ENCODE measurements at places on chromosomes 6 and 20.

DNA sequence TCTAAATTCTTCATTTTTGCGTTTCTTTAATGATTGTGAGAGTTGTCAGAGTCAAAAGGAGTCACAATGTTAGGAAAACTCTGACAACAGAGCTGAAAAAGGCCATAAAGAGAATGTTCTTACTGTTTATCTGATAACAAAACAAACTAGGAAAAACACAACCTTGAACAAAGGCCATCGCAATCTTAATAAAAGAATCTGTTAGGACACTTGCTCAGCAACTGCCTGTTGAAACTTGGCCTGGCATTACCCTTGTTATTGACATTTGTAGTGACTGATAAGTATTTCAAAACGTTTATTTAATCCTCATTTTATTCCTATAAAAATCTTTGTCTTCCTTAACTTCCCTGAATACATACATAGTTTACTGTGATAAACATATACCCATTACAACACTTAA is 15.7 kb downstream of the GSTA1 start:
- DNase-seq: no peak

- no peak for DNase-seq
These were observed 494.6 kb downstream of the RFPL4B start for GRCh38 chr6:112841553-112842329.

DNA sequence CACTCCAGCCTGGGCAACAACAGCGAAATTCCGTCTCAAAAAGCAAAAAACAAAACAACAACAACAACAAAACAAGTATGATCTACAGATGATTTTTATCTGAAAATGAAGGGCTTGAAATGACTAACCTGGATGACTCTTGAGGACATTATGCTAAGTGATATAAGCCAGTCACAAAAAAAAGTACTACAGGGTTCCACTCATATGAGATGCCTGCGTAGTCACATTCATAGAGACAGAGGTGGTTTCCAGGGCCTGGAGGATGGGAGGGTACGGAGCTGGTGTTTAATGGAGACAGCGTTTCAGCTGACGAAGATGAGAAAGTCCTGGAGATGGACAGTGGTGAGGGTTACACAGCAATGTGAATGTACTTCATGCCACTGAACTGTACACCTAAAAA is 8.3 kb upstream of the INSM1 start:
- DNase-seq: no peak

DNA sequence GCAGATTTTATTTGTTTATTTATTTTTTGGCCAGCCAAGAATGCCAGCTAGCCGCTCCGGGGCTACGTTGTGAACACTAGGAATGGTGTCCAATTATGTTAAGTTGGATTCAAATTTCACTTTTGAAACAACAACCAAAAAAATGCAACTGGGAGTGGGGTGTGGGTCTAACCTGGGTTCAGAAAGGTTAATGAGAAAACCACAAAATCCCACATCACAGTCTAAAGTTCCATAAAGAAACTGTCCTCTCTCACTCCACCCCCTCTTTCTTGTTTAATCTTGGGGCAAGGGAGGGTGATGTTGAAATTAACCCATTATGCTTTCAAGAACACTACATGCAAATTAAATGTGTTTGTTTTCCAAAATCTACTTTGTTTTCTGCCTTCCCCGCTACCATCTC is 77.2 kb downstream of the LINC00237 start:
- DNase-seq: no peak

DNA sequence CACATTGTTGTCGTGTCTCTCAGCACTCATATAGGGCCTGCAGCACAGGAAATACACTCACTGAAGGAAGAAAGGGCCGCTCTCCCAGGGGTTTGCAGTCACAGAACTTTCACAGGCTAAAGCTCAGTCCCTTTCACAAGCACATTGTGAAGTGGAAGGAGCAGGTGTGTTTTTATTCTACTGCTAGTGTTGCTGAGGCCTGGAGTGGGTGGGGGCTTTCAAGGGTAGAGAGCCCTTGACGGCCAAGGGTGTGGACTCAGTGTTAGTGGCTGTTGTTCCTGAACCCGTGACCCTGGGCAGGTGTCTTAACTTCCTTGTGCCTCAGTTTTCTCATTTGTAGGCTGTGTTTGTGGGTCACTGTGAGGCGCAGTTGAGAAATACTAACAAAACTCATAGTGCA is 66.2 kb upstream of the SLC22A1 start:
- DNase-seq: no peak

DNA sequence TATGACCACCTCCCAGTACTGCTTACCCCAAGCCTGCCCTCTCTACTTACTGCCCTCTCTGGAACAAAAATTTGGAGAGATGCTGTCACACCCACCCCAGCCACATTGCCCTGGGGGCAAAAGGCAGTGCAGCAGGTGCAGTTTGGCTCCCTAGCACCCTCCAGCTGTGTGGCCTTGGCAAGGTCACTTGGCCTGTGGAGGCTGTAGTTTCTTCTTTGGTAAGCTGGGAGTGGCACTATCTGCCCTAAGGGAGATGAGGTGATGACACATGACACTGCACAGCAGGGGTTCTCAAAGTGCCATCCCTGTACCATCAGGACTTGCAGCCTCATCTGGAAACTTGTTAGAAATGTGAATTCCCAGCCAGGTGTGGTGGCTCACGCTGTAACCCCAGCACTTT is 44.8 kb downstream of the TAF8 start:
- no peak for DNase-seq

- no peak for DNase-seq
These were observed 119.8 kb downstream of the GJA1 start for GRCh38 chr6:121555201-121555600.

DNA sequence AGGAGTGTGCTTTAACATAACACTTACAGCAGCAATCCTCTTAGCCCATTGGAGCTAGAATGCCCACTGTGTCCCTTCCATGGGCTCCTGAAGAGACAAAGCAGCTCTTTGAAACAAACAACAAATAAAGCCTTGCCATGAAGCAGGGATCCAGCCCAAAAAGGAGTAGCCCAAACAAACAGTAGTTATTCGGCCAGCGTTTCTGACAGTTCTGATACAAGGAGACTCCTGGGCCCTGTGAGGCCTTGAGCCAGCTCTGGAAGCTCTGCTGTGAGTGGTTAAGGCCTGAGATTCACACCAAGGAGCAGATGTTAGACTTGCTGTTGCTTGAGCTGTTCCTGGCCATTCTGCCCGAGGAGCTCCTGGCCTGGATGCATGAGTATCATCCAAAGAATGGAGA is 16.9 kb upstream of the ZSCAN16 start:
- no peak for DNase-seq

- no peak for DNase-seq
These were observed 36.9 kb upstream of the RNF144B start for GRCh38 chr6:18350271-18350670.

DNA sequence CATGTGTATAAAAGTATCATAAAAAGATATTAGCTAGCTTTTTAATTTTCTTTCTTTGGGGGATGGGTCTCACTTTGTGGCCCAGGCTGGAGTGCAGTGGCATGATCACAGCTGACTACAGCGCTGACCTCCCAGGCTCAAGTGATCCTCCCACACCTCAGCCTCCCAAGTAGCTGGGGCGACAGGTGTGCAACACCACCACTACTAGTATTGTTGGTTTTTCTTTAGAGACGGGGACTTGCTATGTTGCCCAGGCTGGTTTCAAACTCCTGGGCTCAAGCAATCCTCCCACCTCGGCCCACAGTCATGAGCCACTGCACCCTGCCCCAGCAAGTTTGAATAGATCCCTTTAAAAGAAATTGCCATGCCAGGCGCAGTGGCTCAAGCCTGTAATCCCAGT is 6.5 kb downstream of the TCFL5 start:
- no peak for DNase-seq

GRCh38 chr20:19758501-19759331 is 658 bp downstream of the RIN2 start:
- peak; percentile 82 for DNase-seq

DNA sequence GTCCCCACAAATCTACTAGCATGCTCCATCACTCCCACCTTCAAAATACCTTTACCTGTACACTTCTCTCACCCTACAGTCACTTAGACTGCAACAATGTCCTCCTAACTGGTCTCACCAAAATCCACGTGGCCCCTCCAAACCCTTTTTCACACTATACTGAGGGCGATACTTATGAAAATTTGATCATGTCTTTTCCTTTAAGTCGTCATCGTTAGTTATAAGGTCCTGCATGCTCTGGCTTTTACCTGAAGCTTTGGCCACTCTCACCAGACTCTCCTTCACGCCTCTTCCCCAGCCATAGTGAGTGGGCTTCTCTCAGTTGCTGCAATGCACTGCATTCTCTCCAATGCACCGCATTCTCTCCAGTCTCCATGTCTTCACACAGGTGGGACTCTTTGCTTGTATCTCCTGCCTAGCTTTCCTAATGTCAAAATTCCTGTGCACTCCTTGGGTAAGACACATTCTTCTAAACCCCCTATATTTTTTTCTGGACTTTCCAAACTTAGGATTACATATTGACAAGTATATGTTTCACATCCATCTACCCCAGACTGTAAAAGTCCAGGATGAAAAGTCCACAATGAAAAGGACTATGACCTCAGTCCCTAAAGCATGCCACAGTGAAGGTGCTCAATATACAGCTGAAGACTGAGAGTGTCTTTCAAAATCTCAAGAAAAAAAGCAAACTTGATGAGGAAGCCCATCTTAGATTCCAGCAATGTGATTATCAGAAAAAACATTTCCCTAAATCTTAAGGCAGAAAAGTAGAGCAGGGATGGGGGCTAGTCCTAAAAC is 24.7 kb downstream of the PTPRK start:
- no peak for DNase-seq

DNA sequence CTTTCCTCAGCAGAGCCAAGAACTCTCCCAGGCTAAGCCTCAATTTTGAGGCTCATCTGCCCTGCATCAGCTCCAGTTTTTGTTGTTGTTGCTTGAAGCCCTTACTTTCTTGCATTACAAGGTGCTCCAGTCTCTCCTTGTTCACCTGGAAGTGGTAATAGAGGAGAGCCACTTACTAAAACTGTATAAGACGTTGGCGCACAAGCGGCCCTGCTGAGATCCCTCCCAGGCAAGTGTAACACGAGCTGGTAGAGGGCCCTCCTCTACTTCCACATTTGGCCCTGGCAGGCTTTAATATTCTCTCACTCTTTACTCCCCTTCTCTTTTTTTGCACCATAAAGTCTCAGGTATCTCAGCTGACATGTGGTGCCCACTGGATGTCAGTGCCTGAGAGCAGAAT is 19.5 kb downstream of the GCM2 start:
- DNase-seq: no peak

GRCh38 chr6:126526996-126527606 is 187.2 kb downstream of the CENPW start:
- DNase-seq: no peak

DNA sequence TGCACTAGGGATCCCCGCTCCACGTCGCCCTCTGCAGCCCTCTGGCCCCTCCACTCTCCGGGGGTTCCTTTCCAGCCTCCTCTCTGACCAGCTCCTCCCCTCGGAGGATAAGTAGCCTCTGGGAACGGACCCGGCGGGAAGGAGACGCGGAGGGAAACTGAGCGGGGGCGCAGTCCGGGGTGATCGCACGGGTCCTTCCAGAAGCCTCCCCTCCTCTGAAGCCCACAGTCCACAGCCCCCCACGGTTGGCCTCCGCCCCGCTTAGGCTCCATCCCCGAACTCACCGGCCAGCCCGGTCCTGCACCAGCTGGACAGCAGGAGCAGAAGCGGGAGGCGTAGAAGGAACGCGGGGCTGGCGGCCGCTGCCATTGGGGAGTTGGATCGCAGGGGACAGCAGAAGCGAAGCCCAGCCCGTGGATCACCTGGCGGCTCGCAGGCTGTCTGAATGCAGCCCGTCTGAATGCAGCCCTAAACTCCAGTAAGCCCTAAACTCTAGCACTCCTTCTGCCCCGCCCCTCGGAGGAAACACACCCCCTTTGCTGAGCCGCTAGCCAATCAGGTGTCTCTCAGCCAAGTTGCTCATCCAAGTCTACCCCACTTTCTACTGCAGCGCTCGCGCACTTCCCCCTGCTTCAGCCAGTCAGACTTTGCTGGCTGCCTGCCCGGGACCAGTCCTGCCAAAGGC is at the start of gene RAET1G:
TSS of gene RAET1G (minus strand) at position 480 of the 685 bp plus-strand sequence. CDS start at position 369, 111 bp downstream.
- DNase-seq: peak; percentile 73

DNA sequence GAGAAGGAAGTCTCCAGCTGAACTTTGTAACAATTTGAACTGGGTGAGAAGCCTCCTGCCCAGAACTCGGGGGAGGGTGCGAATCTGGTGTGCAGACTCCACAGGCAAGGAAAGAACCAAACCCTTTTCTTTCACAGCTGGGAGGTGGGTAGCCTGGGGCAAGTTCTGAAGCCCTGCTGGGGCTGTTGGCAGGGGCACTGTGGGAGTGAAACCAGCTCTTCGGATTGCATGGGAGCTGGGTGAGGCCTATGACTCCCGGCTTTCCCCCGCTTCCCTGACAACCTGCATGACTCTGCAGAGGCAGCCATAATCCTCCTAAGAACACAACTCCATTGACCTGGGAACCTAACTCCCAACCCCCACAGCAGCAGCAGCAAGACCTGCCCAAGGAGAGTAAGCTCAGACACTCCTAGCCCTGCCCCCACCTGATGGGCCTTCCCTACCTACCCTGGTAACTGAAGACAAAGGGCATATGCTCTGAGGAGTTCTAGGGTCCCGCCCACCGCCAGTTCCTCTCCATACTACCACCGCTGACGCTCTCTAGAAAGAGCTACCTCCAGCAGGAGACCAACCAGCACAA is 37.5 kb downstream of the SOD2 start:
- DNase-seq: no peak

DNA sequence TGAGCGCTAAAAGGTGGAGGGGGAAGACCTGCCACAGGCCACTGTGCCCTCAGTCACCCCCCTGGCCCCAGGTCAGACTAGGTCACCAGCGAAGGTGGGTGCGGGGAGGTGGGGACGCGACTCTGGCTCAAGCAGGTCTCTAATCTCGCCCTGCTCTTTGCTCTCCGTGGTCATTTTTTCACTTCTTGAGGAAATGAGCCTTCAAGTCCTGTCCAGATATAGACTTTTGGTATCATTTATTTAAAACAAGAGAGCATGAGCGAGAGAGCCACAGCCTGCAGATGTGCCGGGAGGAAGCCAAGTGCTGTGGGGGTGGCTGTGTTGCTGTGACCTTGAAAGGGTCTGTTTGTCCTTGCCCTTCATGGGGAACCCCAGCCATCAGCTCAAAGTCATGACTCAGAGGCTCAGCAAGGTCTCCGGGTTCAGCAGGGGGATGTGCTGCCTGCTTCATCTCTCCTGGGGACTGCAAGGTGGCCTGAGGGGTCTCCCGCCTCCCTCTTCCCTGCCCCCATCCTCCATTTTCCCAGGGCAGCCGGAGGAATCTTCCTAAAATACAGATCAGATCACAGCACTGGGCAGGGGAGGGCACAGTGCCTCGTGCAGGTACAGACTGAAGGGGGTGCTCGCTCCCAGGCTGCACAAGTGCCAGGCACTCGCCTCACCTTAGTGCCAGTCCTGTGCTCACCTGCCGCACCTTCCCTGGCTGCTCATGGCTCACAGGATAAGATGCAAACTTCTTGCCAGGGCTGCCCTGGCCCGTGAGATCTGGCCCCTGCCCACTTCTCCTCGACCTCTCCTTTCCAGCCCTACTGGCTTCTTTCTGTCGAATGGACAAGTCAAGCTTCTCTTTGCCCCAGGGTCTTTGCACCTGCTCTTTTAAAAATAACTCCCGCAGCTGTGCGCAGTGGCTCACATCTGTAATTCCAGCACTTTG is 26.5 kb downstream of the SULF2 start:
- DNase-seq: no peak

- no peak for DNase-seq
These were observed 127.0 kb upstream of the STXBP5 start for GRCh38 chr6:147077251-147077650.
